ENCODE measurements at places on chromosomes 5 and 9.
A peak's percentile ranks its signal among the peaks of the same experiment; 100 is the strongest.

GRCh38 chr5:131899686-131900085 is 45.8 kb downstream of the MEIKIN start:
- no peak for DNase-seq

- no peak for DNase-seq
These were observed 83.0 kb upstream of the GNA14 start for GRCh38 chr9:77731008-77731698.

GRCh38 chr5:175444060-175444904 is at the start of gene DRD1:
TSS of gene DRD1 (minus strand) at chr5:175444182. CDS start at chr5:175443099, 1,083 bp downstream.
- DNase-seq, result peak; percentile 55

DNA sequence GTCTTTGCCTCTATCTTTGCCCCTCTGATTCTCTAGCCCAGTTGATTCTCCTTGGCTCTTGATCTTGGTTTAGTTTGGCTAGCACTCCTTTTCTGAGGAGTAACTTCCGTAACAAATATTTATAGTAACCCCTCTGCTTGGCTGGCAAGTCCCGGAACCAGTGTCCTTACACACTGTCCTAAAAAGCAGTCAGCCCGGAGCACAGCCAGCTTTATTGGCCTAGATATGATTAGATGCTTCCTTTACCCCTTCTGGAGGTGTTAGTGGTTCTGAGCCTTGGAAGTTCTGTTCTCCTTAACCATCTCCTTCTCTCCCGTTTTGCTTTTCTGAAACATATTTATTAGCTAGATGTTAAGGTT is 17.0 kb upstream of the MSMP start:
- no peak for DNase-seq

DNA sequence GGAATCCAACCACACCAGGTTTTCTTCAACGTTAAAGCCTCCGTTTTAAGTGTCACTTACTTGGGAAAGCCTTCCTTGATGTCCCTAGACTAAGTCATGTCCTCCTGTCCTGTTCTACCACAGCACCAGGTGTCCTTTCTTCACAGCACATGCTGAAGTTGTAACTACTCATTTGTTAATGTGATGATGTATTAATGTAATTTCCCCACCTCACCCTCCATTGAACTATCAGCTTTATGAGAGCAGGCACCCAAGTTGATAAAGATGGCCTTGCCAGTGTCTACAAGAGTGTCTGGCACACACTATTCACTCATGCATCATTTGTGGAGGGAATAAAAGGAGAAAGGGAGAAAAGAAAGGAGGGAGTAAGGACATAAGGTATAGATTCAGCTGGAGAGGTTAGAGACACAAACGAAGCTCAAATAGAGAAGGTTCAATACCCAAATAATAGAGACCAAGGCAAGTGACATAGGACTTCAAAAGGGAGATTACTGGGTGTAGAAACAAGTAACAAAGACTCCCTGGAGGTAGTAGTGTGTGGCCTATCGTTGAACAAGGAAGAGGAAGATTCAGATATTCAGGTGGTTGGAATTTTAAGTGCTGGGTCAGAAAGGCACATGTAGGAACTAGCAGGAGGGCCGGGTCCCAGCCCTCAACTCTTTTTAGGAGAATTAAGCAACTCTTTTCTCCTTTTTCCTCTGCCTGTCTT is 6.6 kb downstream of the ITK start:
- no peak for DNase-seq

- no peak for DNase-seq
These were observed 82.6 kb downstream of the GALNT10 start for GRCh38 chr5:154273028-154273617.

- no peak for DNase-seq
These were observed 19.7 kb upstream of the HSDL2 start for GRCh38 chr9:112360047-112360804.

DNA sequence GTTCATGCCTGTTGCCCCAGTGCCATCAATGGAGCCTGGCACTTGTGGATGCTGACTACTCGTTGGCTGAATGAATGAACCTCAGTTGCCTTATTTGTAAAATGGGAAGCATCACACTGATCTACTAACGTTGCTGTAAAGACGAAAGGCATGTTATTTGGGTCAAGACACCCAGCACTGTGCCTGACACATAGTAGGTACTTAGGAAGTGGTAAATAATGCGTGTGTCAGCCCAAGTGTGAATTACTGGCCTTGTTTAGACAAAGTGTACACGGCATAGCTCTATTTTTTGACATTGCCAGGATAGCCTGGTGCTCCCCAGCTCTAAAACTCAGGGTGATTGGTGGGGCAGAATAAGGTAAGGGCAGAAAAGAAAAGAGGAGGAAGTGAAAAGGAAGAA is 27.4 kb downstream of the ERGIC1 start:
- DNase-seq, result no peak

DNA sequence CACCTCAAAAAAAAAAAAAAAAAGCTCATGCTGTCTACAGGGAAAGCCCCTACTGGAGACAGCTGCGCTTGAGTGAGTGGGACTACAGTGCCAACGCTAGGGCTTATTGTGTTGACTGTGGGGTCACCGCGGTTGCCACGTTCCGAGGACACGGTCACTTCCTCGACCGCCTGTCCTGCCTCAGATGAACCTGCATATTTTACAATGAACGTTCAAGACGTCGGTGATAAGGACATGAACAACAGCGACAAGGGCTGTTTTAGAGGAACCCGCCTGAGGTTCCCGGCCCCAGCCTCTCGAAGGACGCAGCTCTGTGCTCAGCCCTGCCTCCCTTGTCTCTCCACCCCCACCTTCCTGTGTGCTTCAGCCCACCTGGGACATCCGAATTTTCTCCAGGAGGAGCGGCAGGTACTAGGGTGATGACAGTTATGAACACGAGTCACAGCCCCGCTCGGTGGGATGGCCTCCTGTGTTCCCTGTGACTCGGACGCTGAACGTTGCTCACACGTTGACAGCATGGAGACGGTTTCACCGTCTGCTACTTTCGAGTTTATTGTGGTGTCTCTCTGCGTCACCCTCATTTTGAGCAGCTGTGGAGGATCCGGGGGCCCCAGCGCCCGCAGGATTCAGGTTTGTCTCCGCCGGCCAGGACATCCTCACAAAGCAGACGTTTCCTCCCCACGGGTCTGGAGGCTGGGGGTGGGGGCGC is 11.3 kb upstream of the DIPK1B start:
- DNase-seq, result no peak

GRCh38 chr5:126234563-126235195 is 188.5 kb upstream of the GRAMD2B start:
- no peak for DNase-seq

DNA sequence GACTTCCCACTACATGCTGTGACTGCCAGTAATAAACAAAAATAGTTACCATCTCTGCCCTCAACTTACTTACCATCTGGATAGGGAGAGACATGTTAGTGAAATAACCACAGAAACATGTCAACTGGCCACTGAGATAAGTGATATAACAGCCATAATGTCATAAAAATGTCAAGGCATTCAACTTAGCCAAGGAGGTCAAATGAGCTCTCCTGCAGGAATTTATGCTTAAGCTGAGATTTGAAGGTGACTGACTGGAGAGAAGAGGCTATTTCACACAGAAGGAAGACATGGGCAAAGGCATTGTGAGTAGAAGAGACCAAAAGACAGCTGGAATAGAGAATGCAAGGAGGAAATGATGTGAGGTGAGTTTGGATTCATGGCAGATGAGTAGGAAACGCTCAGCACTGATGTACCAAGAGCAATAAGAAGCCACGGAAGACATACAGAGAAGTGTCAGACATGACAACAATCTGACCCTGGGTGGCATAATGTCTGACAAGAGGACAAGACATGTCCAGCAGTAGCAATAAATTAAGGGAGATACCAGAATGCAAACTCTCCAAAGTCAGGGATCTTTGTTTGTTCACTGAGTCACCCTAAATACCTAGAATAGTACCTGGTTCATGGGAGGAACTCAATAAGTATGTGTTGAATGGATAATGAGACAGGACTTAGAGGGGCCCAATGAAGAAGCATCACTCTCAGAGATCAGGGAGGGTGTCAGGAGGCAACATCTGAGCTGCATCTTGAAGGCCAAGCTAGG is 318.8 kb downstream of the ACTL7B start:
- no peak for DNase-seq

DNA sequence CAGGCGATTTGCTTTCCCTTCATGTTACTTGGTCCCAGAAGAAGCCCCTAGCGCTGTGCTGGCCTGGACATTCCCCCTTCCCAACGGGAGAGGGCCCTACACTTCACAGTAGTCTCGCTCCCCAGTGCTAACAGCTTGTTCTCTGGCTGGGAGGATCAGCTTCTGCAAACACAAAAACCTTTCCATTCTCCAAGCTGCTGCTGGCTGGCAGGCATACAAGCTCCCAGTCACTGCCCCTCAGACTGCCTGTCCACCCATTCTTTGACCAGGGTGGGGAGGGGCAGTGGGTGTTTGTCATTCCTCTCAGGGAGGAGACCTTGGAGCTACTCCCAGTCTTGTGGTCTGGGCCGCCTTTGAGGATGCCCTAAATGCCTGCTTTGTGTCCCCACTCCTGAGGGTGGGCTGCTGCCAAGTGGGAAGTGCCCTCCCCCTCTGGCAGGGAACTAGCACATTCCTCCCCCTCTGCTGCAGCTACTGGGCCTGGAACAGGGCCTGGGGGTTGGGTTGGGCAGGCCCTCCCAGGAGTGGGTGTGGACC is 20.8 kb downstream of the ENHO start:
- no peak for DNase-seq

GRCh38 chr9:90062982-90063381 is 458.2 kb downstream of the GADD45G start:
- DNase-seq, result no peak

Measured in NCI-H774 (cell line).